ENCODE measurements at places on chromosomes 1 and 21.

DNA sequence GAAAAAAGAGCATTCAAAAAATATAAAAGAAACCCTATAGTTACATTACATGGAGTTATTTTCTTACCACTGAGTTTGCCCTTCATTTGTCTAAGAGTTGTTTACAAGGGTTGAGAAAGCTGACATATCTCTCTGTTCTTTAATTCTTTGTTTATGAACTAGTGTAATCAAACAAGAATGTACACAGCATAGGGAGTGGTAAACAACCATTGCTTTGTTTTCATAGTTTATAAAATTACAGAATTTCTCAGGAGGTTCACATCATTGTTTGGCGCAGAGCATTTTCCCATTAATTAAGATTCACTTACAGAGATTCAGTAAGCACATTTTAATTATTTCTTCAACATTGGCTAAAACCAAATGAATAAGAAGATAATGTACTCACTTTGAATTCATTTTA lies 87.6 kb downstream of the IFI44 start:
- no peak for DNase-seq

DNA sequence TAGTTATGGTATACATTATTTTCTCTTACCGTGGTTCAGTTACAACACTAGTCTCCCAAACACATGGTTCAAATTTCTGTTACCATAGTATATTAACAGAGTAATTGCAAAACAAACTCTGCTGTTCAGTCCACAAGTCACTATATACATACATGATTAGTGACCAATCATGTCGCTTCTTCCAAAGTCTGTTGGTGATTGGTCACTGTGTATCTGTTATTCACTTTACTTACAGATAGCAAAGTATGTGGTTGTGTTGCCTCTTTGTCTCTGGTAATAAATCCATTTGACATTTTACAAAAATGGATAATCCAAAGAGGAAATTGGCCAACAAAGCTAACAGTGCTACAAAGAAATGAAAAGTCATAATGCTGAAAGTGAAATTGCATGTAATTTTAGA lies 107.2 kb downstream of the RABGAP1L start:
- DNase-seq: no peak

DNA sequence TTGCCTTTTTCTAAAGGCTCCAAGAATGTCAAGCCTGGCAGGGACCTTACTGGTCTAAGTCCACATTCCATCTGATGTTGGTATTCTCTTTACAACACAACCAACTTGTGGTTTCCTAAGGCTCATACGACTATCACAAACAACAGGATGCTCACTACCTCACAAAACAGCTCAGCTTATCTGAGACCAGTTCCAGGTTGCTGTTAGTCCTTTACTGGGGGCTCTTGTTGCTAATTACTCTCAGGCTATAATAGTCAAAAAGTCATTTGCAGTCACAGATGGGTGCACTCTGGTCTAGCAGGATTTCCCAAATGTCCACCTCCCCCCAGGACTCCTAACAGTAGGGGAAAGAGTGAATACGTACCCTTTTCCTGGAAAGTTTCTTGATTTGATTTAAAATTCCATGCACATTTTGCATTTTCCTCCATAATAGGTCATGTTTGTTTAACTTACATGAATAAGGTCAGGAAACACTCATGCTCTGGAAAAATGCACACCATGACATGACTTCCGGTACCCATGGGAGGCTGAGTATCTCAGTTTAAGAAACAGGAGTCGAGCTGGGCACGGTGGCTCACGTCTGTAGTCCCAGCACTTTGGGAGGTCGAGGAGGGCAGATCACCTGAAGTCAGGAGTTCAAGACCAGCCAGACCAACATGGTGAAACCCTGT lies 16.0 kb downstream of the LCK start:
- DNase-seq: no peak

- no peak for DNase-seq
These were observed 22.8 kb upstream of the ABCA4 start for GRCh38 chr1:94143809-94144176.

- no peak for DNase-seq
These were observed 188.0 kb upstream of the C21orf91 start for GRCh38 chr21:18007121-18007520.

DNA sequence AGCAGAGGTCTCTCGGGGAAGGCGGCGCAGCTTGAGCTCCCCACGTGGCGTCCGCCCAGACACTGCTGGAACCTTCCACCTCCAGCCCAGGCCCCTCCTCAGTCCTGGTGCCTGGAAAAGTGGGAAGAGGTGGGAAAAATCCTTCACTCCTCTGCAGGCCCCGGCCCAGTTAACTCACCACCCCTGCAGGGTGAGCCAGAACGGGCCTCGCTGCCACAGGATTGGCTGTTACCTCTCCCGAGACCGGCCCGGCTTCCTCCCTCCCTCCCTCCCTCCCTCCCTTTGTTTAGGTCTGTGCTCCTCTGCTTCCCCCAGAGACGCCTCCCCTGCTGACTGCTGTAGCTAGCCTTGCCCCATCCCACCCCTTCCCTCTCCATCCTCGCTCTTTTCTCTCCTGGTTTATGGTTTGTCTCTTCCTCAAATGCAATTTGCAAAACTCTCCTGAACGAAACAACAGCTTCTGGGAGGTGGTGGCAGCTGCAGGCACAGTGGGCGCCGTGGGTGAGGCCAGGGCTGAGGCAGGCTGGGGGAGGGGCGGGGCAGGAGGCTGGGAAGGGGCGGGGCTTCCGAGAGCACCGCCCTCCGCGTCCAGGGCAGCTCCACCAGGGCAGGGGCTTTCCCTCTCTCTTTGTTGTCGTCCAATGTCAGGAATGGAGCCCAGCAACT lies 6.5 kb downstream of the CAPN9 start:
- DNase-seq: no peak

DNA sequence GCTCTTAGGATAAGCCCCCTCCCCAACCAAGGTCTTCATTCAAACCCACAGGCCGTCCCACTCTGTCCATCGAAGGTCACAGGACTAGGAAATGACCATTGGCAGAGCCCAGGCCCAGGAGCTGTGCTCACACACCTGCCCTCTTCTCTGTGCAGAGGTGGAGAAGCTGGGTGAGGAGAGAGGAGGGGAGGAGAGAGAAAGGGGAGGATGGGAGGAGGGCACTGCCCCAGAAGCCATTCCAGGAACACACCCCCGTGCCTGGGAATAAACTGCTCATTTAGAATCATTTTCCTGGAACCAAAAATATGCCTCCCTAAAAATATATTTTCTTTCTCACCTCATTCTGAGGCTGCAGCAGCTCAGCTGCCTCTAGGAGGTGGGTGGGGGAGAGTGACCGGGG lies 6.4 kb upstream of the SDC3 start:
- DNase-seq: no peak

DNA sequence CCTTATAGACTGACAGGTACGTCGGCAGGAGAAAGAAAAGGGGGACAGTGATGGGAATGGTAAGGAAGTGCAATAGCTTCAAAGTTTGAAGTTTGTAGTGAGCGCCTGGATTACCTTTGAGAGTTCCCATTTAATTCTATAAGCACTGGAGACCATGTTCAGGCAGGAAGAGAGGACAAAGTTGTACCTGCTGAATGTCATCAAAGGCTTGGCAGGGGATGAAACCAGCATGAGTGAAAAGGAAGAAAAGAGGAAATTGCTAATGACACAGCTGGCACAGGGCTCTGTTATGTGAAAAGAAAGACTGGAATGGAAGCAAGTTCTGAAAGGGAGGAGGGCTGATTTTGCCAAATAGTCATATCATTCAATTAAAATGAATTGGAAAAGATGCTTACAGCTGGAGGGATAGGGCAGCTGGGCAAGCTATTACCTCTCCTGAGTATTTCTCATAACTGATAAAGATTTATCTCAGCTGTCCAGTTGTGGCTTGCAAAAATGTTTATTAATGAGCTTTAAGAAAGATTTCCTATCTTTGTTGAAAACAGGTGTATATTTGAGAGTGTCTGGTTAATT lies 109.2 kb downstream of the HMCN1 start:
- DNase-seq: no peak

GRCh38 chr21:40562242-40563002 lies 284.5 kb downstream of the DSCAM start:
- DNase-seq: no peak

GRCh38 chr1:78044796-78045562 lies 787 bp upstream of the GIPC2 start:
- DNase-seq: no peak
